ENCODE measurements at places on chromosomes 13 and 19.

DNA sequence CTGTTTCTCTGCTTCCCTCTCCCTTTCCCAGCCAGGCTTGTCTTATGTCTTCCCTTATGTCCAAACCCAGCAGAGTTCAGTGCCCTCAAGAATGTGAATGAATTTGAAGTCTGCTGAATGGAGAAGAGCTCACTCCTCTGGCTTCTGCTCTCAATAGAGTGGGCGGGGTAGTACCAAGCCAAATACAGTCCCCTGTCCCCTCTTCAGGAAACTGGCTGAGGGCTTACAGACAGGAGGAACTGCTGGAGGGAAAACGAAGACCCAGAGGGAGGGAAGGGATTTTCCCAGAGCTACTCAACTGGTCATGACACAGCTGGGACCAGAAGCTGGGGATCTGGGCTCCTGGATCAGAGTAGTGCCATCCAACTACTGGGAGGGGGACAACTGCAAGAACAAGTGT lies 32.9 kb upstream of the POU2F2 start:
- DNase-seq: no peak

DNA sequence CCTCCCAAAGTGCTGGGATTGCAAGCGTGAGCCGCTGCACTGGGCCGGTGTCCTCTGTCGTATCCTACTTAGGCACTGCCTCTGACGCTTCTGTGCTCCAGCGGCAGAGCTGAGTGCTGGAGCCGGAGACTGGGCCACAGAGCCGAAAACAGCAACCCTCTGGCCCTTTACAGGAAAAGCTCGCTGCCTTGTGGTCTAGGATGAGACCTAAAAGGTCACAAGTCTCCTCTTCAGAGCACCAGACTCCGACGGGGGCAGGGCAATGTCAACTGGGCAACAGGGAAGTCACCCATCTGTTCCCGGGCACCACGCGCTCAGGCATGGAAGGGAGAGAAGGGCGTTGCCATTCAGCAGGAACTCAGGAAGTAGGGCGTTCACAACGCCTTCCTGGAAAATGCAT lies 91.7 kb downstream of the GADD45B start:
- DNase-seq: no peak

DNA sequence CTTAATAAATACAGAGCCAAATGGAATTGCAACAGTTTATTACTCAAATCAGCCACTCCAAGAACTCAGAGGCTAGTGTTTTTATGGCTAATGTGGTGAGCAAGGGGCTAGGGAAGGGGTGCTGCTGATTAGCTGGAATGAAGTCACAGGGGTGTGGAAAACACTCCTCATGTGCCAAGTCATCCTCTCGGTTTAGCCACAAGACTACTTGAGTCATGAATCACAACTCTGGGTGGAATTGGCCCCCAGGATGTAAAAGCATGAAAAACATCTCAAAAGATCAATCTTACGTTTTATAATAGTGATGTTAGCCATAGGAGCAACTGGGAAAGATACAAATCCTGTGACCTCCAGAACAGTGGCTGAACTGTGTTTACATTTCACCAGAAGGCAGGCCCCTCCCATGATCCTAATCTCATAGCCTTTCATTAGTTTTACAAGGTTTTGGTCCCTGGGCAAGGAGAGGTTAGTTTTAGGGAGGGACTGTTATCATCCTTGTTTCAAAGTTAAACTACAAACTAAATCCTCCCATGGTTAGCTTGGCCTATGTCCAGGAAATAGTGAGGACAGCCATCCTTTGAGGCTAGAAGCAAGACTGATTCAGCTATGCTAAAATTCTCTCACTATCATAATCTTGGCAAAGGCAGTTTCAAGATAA lies 2020.1 kb upstream of the PCDH20 start:
- DNase-seq: no peak

DNA sequence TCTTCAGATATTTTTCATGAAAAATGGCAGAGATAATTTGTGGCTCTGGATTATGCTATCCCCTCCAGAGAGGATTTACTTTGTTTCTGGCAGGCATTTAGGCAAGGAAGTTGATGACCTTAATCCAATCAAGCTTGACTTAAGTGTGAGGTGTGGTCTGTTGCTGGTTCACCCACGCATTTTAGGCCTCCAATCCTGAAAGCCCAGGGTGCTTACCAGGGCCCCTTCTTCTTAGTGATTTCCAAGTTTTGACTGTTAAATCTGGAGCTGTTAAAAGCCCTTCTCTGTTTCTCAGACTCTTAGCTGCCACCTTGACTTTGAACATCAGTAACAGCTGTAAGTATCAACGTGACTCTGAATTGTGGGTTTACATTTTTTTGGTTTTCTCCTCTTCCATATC lies 161.8 kb downstream of the DNAJC15 start:
- DNase-seq: no peak

- no peak for DNase-seq
These were observed 797.5 kb upstream of the SPRY2 start for GRCh38 chr13:81138353-81138980.

DNA sequence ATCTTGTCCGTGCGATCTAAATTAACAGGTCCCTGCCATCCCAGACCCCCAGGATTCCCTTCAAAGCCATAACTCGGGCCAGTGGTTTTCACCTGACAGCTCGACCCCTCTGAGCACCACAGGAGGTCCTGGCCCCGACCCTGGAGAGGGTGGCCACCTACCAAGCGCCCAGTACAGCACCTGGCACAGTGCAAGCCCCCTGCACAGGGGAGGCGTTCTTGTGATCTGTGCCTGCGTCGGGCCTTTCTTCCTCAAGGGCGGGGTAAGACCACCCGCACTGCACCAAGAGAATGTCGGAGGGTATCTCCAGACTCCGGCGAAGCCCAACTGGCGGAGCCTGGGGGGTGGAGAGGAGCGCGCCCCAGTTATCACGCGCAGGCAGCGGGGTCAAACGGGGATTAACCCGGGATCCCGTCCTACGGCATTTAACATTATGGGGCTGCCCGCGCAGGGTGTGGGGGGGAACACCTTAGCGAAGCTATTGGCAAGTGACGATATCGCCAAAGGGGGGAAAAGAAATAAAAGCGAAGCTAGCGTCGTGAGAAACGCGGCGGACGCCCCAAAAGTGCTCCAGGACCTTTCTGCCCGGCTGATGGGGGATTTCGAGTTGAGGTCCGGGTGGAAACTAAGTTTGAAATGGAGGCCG lies 1.3 kb upstream of the HNRNPL start:
- no peak for DNase-seq

DNA sequence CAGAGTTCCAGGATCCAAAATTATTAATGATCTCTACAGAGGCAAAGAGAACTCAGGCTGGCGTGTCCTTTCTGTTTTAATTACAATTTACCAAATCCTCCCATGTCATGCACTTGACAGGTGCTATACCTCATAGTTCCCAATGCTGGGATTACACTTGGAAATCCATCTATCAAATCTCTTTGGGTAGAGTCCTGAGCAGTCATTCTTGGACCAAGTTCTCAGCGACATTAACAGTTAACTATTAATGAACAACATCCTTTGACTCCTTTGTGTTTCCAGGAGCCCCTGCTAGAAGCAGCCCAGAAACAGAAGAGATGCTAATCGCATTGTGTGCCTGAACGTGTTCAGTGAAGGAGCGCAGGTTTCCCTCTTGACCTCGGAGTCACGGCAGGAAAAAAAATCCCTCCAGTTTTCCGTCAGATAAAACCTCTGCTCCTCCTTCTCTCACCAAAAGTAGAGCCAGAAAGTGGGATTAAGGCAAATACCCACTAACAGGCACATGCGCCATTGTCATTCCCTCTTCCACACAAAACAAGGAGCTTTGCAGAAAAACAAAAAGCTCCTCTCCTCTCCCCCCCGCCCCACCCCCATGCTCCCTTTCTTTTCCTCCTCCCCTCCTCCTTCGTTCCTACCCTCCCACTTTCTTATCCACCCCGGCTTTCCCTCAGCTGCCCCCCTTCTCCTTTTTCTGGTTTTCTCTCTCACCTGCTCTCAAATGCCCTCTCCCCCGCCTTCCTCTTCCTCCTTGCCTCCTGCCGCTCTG lies 224.7 kb downstream of the ZIC5 start:
- no peak for DNase-seq

GRCh38 chr19:34838248-34838647 lies 65.2 kb upstream of the ZNF599 start:
- no peak for DNase-seq

GRCh38 chr13:75443356-75443958 lies 38.5 kb downstream of the TBC1D4 start:
- no peak for DNase-seq

DNA sequence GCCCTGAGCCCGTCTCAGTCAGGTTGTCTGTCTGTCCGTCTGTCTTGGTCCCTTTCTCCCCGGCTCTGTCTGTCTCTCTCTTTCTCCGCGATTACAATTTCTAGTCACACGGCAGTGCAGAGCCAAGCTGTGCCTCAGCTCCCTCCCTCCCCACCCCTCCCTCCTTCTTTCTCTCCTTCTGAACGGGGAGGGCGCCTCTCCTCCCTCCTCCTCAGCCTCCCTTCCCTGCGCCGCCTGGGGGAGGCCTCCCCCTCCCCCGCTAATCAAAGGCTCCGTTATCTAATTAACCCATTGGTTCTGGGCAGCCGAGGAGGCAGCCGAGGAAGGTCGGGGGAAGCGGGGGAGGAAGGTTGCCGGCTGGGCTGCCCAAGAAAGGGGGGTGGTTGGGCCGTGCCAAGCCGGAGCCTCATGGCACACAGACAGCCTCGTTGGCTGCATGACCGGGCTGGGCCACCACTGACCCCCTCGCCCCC lies 16.5 kb downstream of the LRRC4B start:
- no peak for DNase-seq

DNA sequence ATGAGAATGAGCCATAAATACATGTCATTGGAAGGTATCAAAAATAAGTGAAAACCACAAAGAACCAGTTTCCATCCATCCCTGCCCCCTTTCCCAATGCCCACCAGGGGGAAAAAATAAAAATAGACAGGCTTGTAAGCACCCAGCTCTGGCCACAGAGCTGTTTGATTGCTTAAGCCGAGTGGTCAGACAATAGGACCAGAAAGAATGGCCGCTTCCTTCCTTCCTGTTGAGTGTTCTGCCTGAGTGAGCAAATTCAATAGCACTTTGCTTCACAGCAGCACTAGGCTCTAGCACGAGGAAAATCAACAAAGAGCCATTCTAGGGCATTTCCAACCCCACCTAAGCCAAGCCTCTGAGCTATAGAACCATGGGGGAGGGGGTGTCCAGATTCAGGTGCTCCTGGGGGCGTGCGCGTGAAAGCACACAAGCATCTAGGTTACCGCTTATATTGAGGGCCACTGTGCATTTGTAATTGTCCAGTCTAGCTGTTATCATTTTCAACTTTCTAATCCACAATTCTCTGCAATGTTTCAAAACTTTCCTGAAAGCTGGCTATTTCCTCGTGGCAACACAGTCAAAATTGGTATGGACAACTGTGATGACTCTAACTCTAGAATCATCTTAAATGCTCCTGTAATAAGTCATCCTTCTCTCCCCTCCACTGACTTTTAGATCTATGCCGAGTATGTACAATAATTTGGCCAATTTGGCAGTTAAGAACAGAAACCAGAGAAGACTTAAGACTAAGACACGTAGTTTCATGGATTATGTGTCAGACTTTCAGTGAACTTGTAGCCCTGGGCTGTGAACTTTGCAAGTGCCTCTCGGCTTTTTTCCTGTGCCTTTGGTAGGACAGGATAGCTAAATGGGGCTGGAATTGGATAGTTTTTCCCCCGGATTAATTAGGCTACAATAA lies 64.3 kb downstream of the SPRY2 start:
- DNase-seq: no peak

DNA sequence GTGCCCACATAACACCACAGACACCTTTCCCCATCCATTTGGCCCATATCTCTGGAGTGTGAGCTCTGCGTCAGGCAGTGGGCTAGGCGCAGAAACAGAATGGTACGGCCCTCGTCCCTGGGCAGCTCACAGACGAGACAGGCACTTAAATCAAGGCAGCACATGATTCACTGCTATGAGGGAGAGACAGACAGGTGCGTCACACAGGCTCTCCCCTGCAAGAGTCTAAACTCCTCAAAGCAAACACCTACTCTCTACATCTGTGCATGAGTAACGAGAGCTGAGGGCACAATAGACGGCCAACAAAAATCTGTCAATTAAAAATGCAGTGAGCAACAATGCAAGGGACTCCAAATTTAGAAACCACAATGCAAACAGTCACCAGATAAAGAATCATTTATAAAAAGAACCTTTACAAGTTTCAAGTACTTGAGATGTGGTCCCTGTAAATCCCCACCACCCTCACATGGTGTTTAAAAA lies 348.9 kb downstream of the UQCRFS1 start:
- no peak for DNase-seq

- DNase-seq: no peak
These were observed 81.4 kb downstream of the KCTD12 start for GRCh38 chr13:76804801-76805200.

Measured in stimulated activated CD4-positive, alpha-beta T cell treated with anti-CD3 and anti-CD28 coated beads, TNF-alpha, amount 100 ng/mL, for 24 hours (primary cell).